Lung (tissue), 17 donors: ENCODE measurements at places on chromosomes 7 and 10.

GRCh38 chr7:143987513-143987912, 12.6 kb upstream of the OR6B1 start:
- DNase-seq: no peak

DNA sequence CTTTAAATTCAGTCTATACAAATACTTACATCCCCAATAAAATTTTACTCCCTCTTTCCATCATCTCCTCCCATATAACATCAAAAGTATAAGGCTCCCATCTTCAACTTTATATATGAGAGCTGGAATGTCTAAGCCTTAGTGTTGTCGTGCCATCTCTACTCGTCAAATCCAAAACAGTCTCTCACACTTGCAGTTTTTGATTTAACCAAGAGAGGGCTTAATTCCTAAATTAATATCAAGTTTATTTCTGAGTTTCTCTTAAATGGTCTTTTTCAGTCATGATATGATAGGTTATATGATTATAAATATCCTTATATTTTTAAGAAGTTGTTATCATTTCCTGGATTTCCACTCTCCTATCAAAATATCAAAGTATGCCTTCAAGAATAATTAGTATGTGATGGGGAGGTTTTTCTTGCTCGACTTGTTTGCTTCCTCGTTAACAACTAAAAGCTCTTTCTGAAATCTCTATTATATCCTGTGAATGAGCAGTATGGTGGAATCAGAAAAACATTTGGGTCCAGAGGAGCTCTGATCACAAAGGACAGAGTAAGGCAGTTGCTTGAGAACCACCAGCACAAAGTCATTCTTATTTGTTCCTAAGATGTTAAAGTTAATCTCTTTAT, 12.5 kb upstream of the LIPK start:
- peak; percentile 10 for DNase-seq

GRCh38 chr7:77893813-77894212, 95.2 kb downstream of the PHTF2 start:
- no peak for DNase-seq

DNA sequence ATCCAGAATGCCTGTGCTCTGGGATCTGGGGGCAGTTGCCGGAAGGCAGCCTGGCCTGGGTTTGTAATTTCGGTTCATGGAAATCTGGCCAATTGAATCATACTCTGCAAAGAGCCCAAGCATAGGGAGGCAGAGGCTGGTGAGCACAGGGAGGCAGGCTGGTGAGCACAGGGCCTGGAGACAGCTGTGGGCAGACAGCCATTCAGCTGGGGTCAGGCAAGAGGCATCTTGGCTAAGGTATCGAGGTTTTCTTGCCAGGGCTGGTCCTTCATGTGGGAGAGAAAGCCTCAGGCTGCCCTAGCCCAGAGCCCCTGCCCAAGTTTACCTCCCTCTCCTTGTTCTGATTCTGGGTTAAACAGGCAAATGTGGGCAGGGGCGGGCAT, 63.7 kb upstream of the BAIAP2L1 start:
- no peak for DNase-seq

DNA sequence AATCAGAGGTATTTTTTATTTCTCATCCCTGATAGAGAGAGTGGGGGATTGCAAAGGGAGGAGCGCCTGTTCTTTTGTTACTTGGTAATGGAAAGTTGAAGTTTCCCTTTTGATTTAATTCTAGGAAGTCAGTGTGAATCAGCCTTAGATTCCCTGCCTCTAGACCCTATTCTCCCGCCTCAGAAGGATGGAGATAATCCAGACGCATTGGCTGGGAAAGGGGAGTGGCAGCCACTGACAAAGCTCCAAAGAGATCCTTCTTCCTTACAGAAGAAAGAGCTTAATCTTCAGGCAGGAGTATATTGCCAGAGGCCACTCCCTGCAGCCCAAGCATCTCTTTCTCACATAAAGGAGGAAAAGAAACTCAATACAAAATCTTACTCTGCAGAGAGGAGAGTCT, 122.3 kb upstream of the GALNT17 start:
- DNase-seq: no peak
